Activated CD4-positive, alpha-beta T cell treated with anti-CD3 and anti-CD28 coated beads for 24 hours (primary cell): ENCODE measurements at places on chromosomes 3 and 15.

DNA sequence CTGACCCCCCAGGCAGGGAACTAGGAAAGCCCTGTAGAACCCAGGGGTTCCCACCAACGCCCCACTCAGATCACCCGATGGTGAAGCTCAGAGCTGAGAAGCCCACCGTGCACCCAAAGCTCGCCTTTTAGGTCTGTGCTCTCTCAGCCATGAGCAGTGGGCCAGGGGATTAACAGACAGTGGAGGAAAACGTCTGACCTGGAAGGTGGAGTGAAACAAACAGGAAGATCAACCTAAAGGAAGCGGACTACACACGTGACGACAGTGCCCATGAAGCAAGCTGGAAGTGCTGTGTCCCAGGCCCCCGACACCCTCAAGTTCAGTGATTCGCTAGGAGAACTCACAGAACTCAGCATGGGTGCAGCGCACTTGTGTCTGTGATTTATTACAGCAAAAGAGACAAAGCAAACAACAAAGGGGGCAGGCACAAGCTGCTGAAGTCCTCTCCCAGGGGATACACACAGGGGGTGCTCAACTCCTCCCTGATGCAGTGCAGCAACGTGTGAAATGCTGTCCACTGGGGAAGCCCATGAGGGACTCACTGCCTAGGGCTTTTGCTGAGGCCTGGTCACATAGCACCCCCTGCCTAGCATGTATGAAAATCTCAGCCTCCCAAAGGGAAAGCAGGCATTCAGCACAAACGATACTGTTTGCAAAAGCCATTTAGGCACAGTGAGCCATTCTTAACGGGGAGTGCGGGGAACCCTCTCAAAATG, 43.5 kb downstream of the CFAP92 start:
- DNase-seq = no peak

GRCh38 chr3:178671791-178672190, 135.6 kb downstream of the KCNMB2 start:
- no peak for DNase-seq

DNA sequence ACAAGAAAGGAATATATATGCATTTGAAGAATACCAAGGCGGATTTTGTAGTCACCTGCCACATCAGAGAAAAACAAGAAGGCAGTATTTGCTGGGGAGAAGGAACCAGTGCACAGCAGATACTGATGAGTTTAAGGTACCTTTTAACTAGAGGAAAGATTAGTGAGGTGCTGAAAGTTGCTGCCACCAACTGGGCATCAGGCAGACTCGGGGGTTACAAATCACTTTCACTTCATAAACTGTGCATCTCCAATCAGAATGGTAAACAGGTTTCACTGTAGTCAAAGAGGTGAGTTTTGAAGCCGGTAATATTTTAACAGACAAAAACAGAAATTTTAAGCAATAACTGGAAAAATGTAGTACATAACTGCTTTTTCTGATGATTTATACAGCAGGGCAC, 4.1 kb downstream of the FBN1 start:
- DNase-seq = no peak

DNA sequence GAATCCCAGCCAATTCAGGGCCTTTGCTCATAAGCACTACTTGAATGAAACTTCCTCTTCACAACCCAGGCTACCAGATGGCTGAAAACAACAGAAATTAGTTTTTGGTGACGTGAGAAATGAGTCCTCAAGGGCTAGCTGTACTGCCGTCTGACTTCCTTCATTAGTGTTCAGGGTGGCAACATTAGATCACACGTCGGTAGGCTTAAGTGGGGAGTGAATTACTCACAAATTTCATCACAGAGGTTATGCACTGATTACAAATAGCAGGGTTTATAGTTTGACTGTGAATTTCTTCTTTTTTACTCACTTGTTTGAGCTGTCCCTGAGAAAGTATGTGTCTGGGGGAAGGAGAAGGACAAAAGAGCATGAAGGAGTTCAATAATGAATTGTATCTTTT, 397.2 kb downstream of the GAP43 start:
- no peak for DNase-seq

DNA sequence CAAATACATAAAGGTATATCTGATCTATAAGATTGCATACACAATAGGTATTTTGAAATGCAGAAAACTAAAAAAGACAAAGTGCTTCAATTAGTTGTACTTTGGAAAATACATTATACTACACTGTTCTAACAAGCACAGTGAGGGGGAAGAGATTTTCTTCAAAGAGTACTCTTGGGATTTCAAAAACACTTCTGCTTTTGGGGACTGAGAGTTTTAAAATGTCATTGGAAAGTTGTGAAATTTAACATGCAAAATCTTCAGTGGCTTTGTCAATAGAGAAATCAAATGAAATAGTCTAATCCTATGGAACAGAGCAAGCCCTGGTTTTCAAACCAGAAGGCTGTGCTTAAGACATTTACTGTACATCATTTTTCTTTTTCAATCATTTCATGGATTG, 322.2 kb upstream of the SEMA6D start:
- DNase-seq = no peak
